ENCODE measurements at places on chromosomes 11 and 22.

- no peak for DNase-seq
Observed at GRCh38 chr11:62804310-62805075, 747 bp downstream of the NXF1 start.

DNA sequence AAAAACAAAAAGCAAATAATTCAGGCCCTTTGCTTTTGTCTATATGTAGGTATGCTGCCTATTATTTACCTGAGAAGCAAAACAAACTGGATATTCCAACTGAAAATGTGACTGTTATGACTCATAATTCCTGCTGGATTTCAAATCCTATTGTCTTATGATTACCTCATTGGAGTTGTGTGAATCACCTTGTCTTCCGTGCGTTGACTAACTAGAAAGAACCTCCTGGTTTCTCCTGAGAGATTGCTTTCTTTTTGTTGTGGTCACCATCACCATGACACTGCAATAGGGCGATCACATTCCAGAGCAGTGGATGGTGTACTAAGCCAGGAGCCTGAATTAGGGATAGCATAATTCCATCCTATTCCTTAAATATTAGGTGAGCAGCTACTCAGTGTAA lies 23.0 kb upstream of the EXPH5 start:
- no peak for DNase-seq

- DNase-seq: no peak
Observed at GRCh38 chr11:62401356-62401755, 17.5 kb upstream of the SCGB1A1 start.

DNA sequence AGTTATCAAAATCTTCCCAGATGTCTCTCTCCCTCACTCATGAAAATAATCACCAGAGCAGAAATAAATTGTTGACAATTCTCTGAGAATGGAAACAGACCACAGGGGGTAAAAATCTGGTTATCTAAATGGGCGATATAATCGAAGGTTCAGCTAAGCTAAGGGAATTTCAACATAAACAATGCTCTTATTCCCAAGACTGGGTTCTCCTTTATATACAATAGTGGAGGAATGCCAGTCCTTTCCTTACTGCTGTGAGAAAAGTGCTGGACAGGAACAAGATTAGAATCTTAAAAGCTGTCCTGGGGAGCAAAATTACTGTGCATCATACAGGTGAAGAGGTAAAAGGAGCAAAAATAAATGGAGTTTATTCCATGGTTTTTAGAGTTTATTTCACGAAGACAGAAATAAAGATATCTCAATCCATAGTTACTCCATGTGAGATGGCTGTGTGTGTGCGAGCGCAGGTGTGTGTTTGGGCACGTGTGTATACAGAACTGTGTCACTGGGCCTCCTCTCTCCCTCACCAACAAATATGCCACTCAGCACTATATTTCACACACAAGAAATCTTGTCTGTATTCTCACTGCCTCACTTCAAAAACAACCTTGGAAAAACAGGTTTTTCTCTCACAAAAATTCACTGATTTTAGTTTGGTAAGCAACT lies 385.6 kb downstream of the DCDC1 start:
- DNase-seq: no peak

DNA sequence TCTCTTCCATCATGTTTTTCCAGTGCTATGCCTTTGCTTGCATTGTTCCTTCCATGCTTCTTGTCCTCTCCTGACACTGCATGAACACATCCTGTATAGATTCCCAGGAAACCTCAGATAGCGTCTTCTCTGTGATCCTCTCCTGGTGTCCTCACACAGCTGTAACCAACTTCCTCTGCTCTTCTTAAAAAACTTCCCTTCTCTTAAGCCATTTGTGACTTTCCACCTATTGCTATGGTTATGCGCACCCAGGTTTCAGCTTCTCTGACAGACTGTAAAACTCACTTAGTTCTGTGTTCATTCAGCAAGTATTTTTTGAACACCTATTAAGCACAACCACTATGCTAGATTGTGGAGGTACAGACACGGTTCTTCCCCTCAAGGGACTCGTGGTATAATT lies 5.1 kb upstream of the APLP2 start:
- no peak for DNase-seq

GRCh38 chr11:93084727-93085505 lies 112.9 kb downstream of the SLC36A4 start:
- DNase-seq: no peak

DNA sequence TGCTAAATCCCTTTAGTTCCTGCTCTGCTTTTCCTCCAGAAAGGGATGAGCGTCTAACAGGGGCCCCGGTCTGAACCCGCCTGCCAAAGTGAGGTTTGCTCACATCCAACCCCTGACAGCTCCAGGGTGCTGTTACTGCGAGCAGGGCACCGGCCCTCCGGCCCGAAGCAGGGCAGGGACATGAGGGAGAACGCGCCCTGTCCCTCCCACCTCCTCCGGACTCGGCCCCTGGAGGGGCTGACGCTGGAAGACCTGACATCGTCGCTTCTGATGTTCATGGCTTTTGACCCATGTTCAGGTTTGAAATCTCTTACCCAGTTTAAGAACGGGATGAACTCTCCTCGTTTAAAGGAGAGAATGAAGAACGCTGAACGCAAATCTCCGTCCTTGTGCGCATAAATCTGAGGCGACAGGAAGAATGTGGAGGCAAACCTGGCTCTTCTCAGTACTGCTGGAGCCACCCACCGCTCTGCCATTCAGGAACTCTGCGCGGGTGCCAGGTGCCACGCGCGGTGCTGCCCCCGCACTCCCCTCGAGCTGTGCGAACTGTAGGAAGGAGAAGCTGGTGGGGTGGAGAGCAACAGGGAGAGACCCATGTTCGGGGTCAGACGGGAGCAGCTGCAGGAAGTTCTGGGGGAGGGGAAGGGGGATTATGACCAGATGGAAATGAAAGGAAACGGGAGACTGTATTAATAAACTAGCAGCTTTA lies 826 bp upstream of the EEF1G start:
- no peak for DNase-seq

- no peak for DNase-seq
Observed at GRCh38 chr22:46450931-46451561, 86.4 kb downstream of the CELSR1 start.

- no peak for DNase-seq
Observed at GRCh38 chr11:86313793-86314192, 11.8 kb downstream of the HIKESHI start.

- DNase-seq: no peak
Observed at GRCh38 chr11:113241636-113242054, 72.7 kb upstream of the TTC12 start.

DNA sequence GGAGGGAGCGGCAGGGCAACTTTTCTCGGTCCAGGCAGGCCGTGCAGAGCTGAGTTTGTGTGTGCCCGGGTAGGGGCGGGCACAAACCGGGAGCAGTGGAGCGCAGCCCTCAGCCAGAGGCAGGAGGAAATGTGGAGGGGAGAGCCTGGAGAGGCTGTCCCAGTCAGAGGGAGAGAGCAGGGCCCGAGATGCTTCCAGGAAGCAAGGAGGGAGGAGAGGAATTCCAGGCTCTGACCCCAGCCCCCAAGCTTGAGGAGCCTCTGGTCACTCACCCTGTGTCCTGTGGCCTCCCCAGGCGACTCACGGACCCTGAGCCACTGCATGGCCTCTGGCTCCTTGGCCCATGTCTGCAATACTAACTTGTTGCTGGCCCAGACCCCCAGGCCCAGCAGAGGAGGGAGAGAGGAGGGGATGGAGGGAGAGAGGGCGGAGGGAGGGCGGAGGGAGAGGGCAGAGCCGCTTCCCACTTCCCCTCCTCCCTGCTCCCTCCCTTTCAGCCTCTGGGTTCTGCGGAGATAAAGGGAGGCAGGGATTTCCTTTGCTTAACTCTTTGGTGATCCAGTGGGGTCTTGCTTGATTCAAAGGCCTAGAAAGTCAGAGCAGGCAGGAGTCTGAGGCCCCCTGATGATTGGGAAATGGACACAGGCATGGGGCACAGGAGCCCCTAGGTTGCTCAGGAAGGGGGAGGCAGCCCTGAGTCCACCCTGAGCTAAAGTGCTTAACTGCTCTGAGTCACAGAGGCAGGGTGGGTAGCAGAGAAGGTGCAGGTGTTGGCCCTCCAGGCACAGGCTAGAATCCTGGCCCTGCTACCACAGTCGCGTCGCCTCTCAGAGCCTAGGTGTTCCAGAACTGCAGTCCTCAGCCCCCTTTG lies at the start of gene C1QTNF6:
Gene C1QTNF6, minus strand, starts transcription at position 357 of the 871 bp plus-strand sequence. Its CDS starts 34 bp downstream, at position 323.
- DNase-seq: peak; percentile 66

GRCh38 chr11:125871391-125872137 lies 15.9 kb upstream of the HYLS1 start:
- peak; percentile 25 for DNase-seq

DNA sequence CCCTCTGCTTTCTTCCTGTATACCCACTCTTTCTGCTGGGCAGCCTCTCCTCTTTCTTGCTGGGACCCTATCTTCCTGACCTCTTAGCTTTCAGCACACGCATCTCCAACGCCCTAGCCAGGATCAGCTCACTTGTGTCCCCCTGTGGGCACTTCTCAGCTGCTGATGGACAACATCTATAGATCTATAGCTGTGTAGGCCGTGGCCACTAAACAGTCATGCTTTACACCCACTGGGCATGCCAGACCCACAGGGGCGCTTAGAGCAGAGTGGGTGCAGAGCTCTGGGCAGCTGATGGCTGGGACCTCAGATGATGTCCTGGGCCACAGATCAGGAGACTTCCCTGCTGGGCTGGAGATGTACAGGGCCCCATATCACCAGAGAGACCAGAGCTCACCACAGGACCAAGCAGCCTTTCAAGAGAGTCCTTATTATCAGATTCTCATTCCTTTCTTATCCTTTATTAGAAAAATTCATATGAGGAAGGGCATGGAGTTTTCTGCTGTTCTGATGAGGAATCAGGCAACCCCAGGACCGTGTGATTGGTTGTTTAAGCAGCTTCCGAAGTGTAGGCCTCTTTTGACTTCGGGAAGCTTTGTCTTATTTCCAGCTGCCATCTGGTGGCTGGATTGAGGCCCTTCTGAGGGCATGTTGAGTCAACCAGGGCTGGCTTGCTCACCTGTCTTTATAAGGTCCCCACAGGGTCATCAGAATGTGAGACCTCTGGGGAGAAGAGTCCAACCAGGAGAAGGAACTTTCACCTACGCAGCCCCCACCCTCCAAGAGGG lies 60.5 kb downstream of the OSBP2 start:
- DNase-seq: peak; percentile 47

DNA sequence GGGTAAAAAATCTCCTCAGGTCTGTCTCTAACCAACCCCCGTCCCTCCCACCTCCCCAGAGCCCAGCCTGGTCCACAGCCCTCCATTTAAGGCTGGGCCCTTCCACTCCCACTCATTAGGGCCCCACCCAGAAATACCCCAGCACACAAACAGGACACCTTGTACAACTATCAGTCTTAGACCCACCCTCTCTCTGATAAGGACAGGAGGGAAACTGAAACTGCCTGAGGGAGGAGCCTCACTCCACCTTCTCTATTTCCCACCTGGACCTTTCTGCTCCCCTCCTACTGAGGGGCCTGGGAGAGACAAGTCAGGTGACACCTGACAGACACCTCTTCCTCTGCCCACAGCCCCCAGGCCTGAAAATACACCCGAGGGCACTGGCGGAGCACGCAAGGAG lies 90.2 kb downstream of the PLEKHA7 start:
- DNase-seq: no peak

DNA sequence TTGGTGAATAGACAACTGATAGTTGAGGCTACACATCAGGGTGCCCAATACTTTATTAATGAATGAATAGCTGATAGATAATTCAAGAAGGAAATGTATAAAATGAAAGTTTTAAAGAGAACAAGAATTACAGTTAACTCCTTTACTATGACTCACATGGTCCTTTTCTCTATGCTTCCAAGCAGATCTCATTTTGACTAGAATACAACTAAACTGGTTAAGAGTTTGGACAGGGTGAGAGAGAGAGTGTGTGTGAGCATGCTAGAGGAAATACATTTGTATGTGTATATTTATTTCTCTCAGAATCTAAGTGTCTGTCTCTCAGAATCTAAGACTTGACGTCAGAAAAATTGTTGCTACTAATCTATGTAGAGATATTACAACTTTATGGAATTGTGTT lies 66.7 kb downstream of the SIK2 start:
- no peak for DNase-seq

GRCh38 chr22:37218771-37219411 lies 6.6 kb upstream of the SSTR3 start:
- DNase-seq: no peak

DNA sequence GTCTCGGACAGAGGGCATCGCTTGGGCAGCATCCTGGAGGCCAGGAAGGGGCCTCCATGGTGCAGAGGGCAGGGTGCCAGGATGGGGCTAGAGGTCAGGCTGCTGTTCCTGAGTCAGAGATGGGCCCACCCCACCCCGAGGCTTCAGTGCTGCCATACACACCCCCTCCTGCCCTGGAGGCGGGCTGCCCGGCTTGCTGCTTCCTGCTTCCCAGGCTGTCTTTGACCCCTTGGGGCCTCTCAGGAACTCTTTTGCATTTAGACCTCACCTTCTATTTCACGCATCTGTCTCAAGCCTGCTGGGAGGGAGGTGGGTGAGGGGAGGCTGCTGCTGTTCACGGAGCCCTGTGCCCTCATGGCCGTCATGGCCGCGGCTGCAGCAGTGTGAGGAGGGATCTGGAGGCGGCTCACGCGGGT lies 6.6 kb upstream of the GRAMD4 start:
- peak; percentile 11 for DNase-seq

- DNase-seq: no peak
Observed at GRCh38 chr11:70371241-70371640, 27.1 kb upstream of the CTTN start.

DNA sequence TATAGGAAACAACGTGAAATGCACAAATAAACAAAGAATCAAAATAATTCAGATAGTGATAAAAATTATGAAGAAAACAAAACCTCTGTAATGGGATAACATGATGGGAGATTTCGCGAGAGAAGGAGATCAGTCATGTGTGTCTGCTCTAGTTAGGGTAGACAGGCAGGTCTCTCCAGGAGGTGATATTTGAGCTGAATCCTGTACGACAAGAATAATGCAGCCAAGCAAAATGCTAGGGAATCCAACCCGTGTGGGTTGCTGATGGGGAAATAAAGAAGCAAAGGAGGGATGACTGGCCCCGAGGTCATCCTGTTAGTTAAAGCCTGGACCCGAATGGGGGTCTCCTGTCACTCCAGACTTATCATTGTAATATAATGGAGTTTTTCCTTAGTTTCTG lies 16.0 kb downstream of the MAML2 start:
- no peak for DNase-seq

- no peak for DNase-seq
Observed at GRCh38 chr11:134571301-134571700, 159.3 kb upstream of the B3GAT1 start.

DNA sequence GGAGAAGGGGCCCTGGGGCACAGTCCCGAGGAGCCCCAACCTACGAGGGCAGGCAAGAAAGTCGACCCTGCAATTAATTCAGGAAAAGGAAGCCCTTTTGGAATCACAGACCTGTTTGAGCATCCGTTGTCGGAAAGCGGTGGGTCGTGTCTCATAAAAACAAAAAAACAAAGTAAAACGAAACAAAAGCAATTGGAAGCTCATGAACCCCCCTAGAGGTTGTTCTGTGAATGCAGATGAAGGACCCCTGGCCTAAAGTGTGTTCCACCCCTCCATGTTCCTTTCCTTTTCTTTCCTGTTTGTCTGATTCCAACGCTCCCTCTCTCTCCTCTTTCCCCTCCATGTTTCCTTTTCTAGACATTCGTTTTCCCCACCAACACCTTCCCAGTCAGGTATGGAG lies 203.7 kb downstream of the GRIK4 start:
- DNase-seq: no peak
